Stimulated activated CD8-positive, alpha-beta memory T cell treated with anti-CD3 and anti-CD28 coated beads, Interleukin-7, amount 100 ng/mL, for 1 hour (primary cell): ENCODE measurements at places on chromosomes 12 and 14.

GRCh38 chr12:91667694-91668093 lies 478.0 kb downstream of the BTG1 start:
- DNase-seq = no peak

DNA sequence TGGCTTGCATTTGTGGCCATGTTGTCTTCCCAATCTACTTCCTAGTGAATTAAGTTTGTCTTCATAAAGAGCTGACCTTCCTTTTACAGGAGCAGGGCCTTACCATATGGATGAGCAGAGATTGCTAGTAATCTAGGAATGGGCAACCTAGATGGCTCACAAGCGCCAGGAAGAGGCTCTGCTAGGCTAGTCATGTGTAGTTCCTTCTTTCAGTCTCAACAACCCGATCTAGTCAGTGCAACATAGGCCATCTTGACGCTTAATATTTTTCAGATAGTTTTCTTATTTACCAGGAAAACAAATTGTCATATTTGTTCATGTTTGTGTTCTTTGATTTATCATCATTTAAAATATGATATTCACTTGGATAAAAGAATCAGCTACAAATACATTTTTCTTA lies 48.2 kb upstream of the TPH2 start:
- DNase-seq = no peak

GRCh38 chr14:78164226-78164853 lies 5.8 kb upstream of the NRXN3 start:
- DNase-seq = no peak

DNA sequence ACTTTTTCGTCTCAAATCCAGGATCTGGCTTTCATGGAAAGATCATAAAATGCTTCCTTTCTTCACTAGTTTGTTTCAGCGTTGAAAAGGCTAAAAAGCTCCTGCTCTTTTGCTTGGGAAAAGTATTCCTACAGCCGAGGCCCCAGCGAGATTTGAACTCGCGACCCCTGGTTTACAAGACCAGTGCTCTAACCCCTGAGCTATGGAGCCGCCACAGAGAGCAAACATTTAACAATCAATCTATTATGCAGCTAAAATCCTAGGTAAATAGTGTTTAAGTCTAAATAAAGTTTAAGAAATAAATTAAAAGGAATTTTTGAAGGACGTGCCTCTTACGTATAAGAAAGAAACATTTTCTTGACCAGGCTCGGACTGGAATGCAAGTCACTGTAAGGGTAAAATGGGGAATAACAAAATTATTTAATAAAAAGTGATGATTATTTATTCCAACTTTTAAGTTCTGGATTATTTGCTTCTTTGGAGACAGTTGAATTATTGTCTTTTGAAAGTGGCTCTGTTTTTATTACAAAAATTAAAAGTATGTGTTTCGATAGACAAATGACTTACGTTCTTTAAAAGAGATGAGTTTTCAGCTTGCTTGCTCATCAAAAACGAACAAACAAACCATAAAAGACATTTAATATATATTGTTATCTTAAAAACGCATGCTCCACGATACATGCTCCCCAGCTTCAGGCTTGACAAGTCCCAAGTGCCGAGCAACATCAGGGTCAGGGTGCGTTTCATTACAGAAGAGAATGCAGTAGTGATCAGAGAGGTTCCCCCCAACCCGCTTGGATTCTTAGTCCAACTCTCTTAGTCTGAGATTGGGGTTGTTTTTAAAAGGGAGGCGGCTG lies 10.2 kb downstream of the OR6S1 start:
- no peak for DNase-seq
